NCI-H1694 (cell line): ENCODE measurements at places on chromosomes 5 and 9.

DNA sequence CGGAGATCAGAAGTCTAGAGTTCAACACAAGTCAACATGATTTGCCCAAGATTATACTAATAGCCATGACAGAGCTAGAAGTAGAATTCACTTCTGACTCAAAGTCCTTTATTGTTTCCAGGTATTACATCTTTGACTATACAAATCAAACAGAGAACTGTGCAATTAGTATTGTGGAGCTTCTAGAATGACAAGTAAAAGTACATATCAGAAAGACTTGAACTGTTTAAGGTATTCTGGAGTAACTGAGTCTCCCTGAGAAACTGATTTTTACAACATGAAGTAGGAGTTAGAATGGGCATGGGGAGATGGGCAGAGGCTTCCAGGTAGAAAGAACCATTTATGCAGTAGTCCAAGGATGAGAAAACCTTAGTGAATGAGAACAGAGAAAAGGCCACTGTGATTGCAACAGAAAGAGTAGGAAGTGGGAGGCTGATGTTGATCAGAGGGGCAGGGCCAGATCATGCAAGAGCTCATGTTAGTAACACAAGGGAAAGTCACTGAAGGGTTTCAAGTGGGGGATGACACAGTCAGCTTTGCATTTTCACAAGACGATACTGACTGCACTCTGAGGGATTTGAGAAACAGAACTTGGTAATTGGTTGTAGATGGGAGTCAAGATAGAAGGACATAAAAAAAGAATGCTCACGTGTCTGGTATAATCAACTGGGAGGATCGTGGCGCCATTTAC lies 280.7 kb downstream of the RFX3 start:
- no peak for DNase-seq

- DNase-seq, result no peak
These were observed 14.7 kb upstream of the RAB14 start for GRCh38 chr9:121216271-121216805.

DNA sequence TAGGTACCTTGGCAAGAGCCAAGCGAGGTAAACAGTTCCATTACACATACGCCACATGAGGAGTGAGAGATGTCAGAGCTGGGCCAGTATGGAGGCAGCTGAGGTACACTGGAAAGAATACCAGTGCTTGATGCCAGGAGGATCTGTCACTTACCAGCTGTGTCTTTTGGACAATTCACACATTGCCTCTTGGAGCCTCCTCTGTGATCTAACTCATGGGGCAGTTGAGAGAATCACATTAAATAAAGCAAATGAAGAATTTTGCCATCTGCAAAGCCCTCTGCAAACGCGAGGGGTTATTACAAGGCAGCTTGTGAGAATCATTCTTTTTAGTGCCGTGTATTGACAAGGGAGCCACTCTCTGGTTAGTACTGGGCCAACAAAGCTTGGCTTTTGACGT lies 429.7 kb upstream of the KLF4 start:
- DNase-seq, result no peak

DNA sequence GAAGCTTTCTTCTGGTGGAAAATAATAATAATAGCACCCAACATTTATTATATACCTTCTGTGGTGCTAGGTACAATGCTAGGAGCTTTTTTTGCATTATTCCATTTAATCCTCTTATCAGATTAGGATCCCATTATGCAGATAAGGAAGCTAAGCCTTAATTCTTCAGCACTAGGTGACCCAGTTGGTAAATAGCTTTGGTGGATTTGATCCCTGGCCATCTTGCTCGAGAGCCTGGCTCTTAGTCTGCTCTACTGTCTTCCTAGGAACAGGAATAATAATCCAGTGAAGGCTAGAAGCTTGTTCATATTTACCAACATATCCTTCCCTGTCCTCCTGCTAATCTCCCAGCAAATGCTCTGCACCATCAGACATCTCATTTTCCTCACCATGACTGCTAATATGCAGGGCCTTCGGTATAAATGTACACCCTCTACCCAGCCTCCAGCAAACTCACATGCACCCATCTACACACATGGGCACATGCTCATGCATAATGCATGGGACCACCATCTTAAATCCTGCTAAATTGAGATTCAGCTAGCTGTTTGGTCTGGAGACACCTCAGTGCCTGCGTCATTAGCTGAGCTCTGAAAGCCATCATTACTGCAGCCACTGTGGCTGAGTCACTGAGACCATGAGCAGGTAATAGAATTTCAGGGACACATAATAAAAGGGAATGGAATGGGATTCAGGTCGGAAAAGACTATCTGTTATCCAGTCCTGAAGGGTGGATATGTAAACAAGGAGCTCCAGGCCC lies 87.5 kb downstream of the TRIM32 start:
- no peak for DNase-seq

DNA sequence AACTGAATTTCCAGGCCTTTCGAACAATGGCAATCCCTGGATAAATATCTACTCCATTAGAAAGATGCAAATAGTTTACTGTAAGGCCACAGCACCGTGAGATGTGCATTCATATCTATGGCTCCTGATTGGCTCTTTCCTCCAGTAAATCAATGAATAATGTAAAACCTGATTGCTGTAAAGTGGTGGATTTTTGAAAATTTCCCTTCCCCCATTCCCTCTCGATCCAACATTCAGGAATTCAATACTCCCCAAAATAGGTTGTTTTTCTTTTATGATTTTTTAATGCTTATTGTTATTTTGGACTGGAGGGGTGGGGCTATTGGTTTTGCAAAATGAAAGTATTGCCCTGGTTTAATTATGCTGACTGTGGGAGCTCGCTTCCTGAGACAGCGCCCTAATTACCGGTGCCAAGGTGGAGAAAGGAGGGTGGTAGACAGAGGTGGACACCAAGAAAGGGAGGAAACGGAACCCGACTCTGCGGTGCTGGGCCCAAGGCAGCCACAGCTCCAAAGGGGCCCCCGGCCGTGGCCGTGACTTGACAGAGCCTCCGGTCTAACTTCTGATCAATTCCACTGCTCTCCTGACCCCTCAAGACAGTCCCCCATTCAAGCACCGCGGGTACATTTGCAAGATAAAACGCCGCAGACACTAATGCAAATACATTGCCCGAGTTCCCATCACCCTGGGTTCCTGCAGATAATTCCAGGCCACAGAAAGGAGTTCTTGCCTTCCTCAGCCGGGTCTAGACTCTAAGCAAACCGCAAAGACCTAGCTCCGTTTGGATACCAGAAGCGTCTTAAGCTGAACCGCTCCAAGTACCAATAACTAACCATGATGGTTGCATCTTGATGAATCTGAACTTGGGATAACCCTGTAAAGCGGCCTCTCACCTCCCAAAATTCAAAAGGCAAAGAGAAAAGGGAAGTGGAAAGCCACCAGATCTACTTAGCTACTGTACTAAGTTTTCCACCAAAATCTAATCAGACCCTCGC lies 211.2 kb downstream of the MEF2C start:
- no peak for DNase-seq

DNA sequence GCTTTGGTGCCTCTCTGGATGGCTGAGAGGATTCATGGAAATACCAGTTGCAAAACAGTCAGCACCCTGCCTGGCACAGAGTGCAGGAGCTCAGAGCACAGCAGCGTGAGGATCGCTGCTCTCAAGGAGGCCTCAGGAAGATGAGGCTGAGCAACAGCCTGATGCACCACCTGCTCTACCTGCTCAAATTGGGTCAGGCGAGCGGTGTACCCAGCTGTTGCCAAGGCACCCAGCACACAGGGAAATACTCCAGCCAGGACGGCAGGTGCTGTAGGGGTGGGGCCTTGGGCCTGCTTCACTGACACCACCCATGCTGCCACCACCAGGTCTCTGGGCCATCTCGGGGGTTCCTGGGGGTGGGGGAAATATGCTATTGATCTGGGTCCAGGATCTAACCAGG lies 4.3 kb downstream of the EEIG1 start:
- no peak for DNase-seq

GRCh38 chr9:134442486-134443173 lies 116.4 kb downstream of the RXRA start:
- DNase-seq, result no peak

- no peak for DNase-seq
These were observed 1466.0 kb upstream of the C9orf72 start for GRCh38 chr9:29039258-29039657.

GRCh38 chr9:11726659-11727058 lies 966.5 kb upstream of the TYRP1 start:
- DNase-seq, result no peak

GRCh38 chr9:35816708-35817107 lies 1.9 kb upstream of the HINT2 start:
- DNase-seq, result peak; percentile 15

DNA sequence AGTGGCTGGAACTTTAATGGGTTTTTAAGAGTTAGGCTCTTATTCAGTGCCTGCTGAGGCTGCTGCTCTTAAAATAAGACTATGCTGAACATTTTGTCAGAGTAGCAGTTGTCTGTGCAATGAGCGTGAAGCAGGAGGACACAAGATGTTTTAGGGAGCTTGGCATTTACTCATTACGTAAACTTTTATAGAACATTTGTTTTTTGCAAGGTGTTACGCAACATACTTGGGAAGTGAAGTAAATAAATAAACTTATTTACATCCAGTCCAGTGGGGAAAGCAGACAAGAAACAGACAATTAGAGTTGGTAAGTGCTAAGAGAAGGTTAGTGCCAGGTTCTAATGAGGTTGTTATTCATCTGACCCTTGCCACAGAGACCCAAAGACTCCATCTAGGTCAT lies 226.0 kb downstream of the HINT1 start:
- DNase-seq, result no peak

GRCh38 chr5:20972419-20972925 lies 984.5 kb upstream of the CDH18 start:
- peak; percentile 29 for DNase-seq

- no peak for DNase-seq
These were observed 533.9 kb downstream of the IRX1 start for GRCh38 chr5:4129523-4129922.

GRCh38 chr5:60948738-60949137 lies 3.7 kb downstream of the NDUFAF2 start:
- DNase-seq, result no peak

- DNase-seq, result peak; percentile 38
These were observed 31.1 kb upstream of the ADAMTSL1 start for GRCh38 chr9:18442629-18443491.

DNA sequence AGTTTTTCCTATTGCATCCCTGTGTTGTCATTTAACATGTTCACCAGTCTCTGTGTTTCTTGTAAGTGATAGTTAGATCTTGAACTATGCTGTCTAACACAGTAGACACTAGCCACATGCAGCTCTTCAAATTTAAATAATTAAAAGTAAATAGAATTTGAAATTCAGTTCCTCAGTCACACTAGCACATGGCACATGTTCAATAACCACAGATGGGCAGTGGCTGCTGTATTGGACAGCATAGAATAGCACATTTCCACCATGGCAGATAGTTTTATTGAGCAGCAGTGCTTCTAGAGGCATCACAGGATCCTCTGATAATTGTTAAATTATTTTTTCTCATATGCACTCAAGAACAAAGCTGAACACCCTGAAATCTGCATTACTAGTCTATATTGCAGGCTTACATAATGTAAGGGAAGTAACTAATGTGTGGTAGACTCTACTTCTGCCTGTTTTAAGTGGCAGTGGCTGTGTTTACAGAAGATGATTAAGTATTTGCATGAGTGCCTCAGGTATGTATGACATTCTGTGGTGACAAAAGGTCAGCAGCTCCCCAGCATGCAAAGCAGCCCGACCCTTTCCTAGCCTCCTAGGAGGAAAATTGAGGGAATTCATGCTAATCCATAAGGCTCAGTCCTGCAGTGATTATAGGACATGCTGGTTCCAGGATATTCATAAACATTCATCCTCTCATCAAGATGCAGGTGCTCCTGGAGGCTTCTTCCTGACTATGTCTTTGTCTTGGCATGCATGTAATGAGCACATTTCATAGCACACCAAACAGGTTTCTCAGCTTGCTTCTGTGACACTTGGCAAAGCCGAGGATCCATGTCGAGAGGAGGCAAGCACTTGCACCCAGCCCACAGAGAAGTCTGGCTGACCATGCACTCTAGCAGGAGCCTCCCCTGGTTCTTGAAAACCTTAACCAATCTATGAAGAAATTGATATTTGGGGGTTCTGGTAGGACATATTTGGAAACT lies 45.5 kb downstream of the SH3RF2 start:
- DNase-seq, result no peak

GRCh38 chr5:66821688-66822429 lies 225.7 kb downstream of the MAST4 start:
- no peak for DNase-seq

DNA sequence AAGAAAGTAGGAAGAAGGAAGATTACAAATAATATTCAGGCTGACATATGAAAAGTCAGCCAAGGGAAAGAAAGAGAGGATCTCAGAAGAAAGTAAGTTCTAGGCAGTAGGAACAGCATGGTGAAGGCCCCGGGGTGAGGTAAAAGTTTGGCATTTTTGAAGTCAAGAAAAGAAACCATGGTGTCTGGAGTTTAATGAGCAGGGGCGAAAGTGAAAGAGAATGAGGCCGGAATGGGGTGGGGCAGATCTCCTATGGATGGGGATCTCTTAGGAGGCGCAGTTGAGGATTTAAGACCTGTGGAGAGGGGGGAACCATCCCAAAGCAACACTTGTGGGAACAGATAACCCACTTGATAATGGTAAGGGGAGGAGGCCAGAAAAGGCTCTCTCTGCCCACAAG lies 42.3 kb upstream of the SMAD5 start:
- no peak for DNase-seq

DNA sequence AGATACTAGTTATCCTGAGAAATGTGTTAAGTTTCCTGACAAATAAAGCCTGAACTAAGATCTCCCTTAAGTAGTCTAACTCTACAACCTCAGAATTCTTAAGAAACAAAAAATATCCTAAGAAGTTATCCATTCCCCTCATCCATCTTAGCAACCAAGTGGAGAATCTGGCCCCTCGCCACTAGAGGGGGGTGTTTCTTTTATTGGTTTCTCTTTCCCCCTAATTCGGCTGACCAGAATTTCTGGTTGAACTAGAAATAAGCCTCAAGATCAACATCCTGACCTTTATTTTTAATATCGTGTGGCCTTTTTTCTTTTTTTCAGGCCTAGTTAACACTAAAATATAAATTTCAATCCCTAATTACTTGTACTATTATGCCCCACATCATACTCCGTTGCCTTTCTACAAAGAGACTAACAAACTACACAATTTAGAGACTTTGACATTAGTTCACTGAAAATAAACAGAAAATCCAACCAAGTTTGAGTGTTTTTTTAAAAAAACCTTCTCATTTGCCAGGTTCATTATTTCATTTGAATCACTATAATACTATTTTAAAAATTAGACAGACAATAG lies 14.3 kb upstream of the NR4A3 start:
- DNase-seq, result peak; percentile 22

DNA sequence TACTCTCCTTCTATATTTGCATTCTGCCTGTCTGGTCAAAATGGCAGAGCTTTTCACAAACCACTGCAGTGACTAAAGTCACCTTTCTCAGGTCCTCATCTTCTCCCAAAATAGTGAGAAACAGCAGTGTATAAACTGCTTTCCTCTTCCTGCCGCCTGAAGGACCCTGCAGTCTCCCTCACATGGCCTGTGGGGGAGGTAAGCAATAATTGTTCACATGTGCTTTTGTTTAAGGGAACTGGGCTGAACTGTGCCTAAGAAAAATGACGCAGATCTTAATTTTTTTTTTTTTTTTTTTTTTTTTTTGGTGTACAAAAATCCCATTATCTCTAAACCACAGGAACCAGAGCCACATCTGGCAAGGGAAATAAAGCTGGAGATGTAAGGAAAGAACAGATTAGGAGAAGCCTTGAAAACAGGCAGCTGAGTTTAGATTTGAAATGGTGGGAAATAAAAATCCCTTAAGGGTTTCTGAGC lies 131.7 kb upstream of the VLDLR start:
- no peak for DNase-seq
